ENCODE measurements at places on chromosomes 4 and X. TPM values are rescaled to one million over a fixed set of nuclear protein-coding genes. Genes with fewer than 3 reads are reported as not detected.

The PPP2R3B gene
- total RNA-seq = 11.1 TPM

The PGAM4 gene
- total RNA-seq = not detected

The PCYT1B gene
- total RNA-seq = under 0.01 TPM

The CSAG3 gene
- not detected for total RNA-seq
